ENCODE measurements at places on chromosomes 6 and 20.

DNA sequence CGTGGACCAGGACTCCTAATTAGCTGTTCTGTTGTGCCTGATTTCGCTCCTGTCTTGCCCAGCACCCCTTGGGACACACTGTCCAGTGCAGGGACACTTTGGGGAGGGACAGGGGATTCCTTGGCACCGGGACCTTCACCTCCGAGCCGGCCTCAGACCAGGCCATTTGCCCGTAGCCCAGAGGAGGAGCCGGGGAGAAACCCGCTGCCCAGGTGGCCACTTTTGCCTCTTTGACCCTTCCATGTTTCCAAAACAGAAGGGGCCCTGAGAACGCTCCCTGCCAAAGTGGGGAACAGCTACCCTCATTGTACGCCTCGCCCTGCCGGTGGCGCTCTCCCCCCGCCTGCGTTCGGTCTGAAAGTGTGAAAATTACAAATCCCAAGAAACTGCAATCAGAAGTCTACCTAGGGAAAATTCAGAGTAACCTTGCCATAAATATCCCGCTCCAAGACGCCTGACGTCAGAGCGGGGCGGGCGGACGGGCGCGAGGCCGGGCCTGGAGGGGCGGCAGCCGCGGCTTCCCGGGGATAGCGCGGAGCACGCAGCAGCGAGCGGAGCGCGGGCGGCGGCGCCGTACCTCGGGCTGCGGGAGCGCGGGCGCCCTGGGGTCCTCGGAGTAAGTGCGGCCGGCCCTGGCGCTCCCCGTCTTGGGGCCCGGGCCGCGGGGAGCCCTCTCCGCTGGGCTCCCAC, at the start of gene DAAM2:
Gene DAAM2, plus strand, starts transcription at position 527 of the 690 bp plus-strand sequence. CDS start 63,927 bp downstream, outside the sequence.
- peak; percentile 52 for DNase-seq

DNA sequence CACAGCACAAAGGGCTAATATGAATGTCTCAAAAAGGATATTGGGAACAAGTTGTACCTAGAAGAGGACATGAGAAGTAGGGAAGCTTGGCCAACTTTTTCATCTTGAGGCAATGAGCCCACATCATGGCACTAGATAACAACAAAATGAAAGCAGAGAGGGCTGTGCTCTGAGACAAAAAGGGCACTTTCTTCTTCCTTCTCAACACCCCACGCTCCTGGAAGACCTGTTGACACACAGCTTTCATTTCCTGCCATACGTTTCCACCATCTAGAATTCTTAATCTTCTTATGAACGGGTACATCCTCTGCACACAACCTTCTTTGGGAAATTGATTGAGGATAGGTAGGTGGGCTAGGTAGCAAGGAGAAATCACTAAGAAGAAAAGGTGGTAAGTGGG, 187.8 kb upstream of the STXBP5 start:
- no peak for DNase-seq

GRCh38 chr20:49497398-49497669, 14.9 kb upstream of the KCNB1 start:
- DNase-seq = no peak

- DNase-seq = no peak
These were observed 17.1 kb upstream of the BPI start for GRCh38 chr20:38286586-38287531.

DNA sequence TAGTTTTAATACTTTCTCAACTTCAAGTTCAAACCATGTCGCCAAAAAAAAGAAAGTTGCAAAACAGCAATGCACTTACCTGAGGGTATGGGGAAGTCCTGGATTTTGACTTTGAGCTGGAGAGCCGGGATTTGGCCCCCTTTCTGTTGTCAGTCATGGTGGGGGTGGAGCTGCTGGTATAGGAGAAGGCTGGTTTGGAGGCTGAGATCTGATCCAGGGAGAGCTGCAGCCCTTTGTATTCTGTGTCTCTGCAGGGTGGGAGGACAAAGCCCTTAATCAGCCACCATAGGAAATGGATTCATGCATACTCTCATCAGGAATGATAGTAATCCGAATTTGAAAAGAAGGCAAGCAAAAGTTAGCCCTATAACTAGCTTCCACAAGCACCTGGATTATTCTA, 44.0 kb downstream of the SIM1 start:
- no peak for DNase-seq

DNA sequence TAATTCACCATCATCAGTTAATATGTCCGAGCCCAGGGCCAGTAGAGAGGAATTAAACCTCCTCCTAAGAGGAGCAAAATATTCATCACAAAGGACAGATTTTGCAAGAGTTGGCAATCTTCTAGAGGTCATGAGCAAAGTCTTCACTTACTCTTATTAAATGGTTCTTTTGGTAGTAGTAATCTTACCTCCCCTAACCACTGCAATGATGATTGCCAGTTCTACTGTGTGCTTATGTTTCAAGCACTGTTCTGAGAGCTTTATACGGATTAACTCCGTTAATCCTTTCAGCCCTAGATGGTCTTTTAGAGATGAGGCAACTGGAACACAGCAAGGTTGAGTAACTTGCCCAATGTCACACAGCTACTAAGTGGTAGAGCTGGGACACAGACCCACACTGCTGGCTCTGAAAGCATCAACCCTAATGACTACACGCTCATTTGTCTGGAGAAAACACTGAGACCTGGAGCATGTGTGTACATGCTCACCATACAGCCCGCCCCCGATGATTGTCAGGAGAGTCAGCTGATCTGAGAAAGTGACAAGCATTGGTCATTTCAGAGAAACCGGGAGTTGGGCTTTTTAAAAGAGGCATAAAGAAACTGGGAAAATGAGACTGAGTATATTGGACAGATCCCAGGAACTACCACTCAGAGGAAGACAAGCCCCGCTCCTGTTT, 276.0 kb downstream of the NRN1 start:
- no peak for DNase-seq

Measured in NCI-H1417 (cell line).